ENCODE measurements at places on chromosomes 3 and 15.

DNA sequence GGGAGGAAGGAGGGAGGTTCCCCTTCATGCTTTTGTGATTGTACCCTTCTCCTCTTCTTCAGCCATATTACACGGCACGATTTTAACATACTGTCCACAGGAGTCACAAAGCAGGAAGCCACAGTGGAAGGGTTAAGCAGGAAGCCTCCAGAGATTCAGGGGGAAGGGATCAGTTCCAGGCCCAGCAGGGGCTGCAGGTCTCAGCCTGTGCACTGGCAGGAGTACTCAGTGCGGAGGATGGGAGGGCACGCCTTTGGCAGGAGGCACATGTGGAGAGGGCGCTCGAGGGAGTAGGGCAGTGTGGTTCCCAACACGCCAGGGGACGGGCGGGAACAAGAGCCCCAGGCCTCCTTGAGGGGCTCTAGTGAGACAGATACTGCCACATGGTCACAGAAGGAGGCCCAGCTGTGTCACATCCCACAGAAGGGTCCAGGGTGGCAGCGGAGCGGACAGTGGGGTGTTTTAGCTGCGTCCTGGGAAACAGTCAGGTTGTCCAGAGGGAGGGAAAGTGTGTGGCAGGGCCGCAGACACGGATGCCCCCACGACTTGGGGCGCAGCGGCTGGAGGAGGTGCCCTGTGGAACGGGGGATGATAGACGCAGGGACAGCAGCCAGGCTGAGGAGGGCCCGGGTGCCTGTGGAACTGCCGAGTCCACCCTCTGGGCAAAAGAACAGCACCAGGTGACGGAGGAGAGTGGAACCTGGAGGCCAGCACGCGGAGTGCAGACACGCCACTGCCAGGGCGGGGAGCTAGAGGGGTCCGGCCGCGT lies 77.5 kb downstream of the CHSY1 start:
- no peak for DNase-seq

DNA sequence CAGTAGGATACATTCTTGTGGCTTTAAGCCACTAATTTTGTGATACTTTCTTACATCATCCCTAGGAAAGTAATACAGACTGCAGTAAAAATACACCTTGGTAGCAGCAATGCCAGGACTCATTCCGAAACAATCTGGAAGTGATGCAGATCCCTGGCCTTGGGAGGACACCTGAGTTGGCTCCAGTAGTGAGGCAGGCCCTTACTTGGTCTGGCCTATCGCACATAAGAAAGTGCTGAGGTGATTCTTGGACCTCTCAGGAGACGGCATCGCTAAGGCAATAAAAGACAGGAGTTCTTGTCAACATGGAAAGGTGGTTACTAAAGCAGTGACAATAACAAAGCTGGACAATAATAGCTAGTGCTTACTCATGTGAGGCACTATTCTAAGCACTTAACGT lies 126.5 kb downstream of the SUCNR1 start:
- DNase-seq: no peak

DNA sequence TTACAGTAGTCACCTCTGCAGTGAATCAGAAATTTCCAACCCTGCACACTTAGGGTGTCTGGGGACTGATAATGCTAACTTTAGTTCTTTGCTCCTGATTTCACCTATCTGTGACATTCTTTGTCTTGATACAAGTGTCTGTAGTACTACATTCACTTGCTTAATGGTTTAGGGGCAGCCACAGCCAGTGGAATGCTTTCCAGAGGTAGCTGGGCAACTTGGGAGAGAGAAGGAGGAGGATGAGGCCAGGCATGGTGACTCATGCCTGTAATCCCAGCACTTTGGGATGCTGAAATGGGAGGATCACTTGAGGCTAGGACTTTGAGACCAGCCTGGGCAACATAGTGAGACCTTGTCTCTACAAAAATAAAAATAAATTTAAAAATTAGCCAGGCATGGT lies 8.5 kb downstream of the BAHD1 start:
- no peak for DNase-seq

GRCh38 chr3:100335434-100335833 lies 877 bp downstream of the NIT2 start:
- DNase-seq: no peak

- no peak for DNase-seq
Observed at GRCh38 chr15:64845831-64846595, 4.3 kb downstream of the PLEKHO2 start.

DNA sequence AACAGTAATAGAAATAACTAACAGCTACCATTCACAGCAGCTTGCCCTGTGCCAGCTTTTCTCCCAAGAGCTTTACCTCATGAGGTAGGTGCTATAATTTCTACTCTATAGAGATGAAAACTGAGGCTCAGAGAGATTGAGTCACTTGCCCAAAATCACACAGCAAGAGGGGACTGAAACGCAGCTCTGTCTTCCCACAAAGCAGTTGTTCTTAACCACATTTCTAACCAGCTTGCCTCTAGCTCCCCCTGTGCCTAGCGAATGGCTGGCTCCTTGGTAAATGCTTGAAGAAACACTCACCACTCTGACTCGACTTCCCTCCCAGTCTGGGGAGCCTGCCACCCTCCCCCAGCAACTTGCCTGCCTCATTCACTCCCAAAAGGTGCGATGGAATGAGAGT lies 15.6 kb upstream of the TMEM40 start:
- no peak for DNase-seq

GRCh38 chr3:151278230-151278629 lies at the start of gene P2RY14:
Gene P2RY14, minus strand, starts transcription at chr3:151278542. Its CDS starts 64,226 bp downstream, at chr3:151214316.
- no peak for DNase-seq

DNA sequence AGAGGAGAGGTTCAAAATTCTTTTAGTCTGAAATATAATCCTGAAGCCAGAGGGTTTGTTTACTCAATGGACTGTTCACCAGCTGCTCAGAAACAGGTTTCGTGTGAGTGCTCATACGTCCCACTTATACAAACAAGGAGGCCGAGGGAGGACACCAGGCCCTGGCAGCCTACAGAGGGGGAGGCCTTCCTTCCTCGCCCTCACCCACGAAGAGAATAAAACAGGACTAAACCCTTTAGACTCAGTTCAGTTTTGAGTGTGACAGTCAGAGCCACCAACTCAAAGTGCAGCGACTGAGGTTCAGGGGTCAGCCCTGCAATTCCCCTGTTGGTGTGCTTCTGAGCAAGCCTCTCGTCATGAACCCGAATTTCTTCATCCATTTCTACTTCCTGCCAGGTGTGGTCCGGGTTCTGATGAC lies 17.3 kb downstream of the FAM174B start:
- DNase-seq: no peak

GRCh38 chr3:37494216-37494615 lies 319.8 kb upstream of the LRRFIP2 start:
- peak; percentile 38 for DNase-seq

DNA sequence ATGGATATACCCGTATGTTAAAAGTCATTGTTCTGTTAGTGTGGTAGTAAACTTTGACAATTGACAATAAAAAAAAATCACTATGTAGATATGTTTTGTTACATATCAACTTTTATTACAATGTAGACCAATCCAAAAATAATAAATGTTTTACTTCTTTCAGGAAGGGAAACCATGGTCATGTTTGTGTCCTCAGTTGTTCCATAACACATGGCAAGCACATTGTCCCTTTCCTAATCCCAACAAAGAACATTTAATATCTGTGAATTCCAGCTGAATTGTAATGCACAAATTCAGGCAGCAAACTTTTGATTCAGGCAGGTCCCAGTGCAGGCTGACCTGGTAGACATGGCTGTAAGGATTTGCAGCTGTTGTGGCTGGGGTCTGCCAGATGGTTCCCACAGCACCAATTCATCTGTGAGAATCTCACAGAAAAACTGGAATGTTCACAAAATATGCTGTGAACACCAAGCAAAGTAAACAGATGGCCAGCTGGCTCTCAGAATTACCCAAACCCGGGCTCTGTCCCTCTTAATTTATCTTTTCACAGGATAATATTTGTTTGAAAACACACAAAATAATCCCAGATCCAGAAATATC lies 1.9 kb upstream of the SPG21 start:
- no peak for DNase-seq

DNA sequence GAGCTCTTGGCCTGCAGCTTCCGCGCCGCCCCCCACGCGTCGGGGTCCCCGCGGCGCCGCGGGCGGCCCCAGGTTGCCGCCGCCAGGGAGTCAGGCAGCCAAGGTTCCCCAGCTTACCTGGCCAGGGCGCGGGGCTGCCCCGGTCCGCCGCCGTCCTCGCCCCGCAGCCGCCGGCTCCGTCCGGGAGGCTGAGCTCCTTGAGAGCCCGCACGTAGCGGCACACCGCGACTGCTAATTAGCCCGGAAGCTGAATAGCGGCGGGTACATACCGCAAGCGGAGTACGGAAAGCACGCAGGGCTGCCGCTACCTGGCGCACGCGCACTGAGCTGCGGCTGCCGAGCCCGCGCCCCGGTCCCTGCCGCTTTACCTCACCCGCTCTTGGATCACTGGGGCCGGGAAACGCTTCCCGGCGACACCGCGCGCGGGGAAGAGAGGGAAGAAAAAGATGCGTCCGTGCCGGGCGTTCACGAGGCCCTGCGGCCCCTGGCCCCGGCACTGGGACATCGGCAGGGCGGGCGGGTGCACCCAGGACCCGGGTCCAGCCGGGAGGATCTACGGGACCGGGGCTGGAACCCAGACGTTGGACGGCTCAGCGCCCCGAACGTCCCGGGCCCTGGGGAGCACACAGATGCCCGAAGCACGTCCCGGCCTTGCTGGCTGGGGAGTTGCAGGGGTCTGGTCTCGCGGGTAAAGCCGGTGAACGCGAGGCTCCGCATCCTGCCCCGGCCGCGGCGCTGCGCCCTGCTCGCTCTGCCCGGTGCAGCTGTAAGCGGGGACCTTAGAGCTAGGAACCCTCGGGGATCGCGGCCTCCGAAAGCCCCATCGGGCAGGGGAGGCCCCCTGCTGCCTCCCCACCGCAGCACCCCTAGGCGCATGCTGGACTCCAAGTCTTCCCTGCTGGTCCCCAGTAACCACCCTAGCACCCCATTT lies at the start of gene GOLGA8B:
TSS of gene GOLGA8B (minus strand) at position 253 of the 931 bp plus-strand sequence. CDS start 47,739 bp downstream, outside the sequence.
- peak; percentile 69 for DNase-seq

DNA sequence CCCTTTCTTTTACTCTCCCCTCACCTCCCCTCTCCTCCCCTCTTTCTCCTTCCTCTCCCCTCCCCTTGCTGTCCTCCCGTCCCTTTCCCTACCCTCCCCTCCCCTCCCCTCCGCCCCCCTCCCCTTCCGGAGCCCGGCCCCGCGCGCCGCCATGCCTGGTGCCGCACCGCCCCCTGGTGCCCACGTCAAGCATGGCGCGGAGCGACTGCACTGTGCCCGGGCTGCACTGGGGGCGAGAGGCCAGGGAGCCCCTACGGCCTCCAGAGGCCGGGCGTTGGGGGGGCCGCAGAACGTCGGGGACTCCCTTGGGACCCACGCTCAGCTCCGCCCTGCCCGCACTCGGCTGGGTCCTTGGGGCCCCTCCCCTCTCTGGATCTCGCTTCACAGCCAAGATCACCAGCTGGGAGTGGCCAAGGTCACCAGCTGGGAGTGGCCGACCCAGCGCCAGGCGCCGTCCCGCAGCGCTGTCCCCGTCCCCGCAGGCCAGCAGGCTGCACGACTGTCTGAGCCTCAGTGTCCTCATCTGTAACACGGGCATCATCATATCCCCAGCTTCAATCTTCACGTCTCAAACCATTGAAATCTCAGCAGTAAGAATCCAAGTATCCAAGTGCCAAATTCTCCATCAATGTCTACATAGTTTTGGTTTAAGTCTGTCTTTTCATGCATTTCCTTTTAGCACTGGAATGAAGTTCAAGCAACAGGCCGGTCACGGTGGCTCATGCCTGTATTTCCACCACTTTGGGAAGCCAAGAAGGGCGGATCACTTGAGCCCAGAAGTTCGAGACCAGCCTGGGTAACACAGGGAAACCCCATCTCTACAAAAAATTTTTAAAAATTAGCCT lies 42.5 kb downstream of the TPRA1 start:
- peak; percentile 85 for DNase-seq

GRCh38 chr3:31314258-31314657 lies 218.5 kb upstream of the STT3B start:
- no peak for DNase-seq

- DNase-seq: no peak
Observed at GRCh38 chr3:72448858-72449257, 399.4 kb downstream of the SHQ1 start.

GRCh38 chr3:163601426-163601825 lies 1476.9 kb downstream of the SI start:
- no peak for DNase-seq

- DNase-seq: no peak
Observed at GRCh38 chr3:14256561-14257342, 78.1 kb downstream of the LSM3 start.

DNA sequence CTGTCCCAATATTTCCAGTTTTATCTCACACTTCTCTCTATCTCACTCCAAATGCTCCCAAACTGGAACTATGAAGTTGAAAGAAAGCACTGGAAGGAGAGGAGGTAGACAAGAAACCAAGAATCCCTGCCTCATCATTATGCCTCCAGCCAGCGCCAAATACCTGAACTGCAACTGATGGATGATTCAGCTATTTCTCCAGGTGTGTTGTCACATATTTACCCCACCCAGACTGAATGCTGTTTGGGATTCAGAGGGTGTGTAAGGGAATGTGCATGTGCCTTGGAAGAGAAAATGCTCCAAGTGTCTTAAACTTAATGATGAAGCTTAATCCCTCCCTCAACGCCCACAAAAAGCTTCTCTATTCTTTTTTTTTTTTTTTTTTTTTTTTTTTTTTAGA lies 269.5 kb upstream of the ATP11B start:
- no peak for DNase-seq

DNA sequence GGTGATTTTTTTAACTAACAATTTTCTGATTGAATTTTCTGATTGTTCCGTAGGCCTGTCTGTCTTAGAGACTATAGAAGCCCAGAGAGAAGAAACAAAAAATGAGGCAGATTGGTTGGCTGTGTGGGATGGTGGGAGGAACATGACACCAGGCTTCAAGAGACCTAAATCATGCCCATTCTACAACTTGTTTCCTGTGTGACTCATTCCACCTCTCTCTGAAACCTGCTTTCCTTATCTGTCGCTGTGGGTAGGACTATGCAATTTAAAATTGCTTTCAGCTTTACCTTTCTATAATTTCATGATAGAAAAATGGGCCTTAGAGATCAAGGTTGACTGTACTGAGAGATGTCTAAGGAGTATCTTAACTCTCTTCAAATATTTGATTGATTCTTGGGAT lies 44.5 kb downstream of the OXNAD1 start:
- DNase-seq: no peak

DNA sequence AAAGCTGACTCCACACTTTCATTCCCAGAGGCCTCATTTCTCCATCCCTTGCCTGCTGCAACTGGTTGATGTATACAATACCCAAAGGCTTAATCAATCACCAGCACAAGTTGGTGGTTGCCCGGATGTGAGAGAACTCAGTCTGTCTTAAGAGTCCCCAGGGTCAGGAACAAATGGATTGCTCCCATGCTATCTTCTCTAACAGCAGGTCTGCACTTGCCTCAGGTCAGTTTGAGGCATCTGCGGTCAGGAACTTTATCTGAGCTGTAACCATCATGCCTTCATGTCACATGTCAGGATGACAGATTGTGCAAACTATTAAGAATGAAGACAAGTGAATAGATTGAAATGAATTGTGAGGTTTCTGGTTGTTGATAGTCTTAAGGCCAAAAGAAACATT lies 56.1 kb downstream of the BFSP2 start:
- DNase-seq: no peak

DNA sequence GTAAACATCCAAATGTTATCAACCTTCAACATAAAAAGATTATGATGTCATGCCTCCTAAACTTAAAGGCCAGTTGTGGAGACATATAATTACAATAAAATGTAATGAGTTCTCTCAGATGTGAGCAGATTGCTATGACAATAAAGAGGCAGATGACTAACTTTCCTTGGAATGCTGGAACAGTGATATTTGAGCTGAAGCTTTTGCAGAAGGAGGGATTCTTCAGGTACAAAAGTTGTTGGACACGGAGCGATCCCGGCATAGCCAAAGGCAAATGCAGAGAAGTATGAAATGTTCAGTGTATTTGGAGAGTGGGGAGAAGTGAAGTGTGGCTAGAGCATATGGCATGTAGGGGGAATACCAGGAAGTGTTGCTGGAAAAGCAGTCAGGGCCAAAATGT lies 520.1 kb downstream of the FGF12 start:
- DNase-seq: no peak
